ENCODE measurements at places on chromosomes 1 and 21.

DNA sequence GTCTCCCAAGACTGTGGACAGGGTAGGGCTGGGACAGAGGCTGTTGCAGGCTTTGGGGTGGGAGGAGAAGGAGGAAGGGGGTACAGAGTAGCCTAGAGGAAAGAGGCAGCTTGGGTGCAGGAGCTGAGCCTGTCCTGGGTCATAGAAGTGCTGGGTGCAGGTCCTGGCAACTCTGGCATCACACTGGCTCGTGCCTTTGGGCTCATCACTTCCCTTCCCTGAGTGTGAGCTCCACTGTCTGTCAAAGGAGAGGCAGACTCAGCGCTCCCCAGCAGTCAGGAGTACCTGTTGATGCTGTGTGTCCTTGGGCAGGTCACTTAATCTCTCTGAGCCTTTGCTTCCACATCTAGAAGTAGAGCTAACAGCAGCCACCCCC lies 157.1 kb downstream of the PTPRU start:
- no peak for DNase-seq

- DNase-seq, result no peak
These were observed 7.0 kb downstream of the MRPL9 start for GRCh38 chr1:151756291-151756690.

GRCh38 chr1:116514708-116515525 lies 55.9 kb downstream of the CD58 start:
- no peak for DNase-seq

DNA sequence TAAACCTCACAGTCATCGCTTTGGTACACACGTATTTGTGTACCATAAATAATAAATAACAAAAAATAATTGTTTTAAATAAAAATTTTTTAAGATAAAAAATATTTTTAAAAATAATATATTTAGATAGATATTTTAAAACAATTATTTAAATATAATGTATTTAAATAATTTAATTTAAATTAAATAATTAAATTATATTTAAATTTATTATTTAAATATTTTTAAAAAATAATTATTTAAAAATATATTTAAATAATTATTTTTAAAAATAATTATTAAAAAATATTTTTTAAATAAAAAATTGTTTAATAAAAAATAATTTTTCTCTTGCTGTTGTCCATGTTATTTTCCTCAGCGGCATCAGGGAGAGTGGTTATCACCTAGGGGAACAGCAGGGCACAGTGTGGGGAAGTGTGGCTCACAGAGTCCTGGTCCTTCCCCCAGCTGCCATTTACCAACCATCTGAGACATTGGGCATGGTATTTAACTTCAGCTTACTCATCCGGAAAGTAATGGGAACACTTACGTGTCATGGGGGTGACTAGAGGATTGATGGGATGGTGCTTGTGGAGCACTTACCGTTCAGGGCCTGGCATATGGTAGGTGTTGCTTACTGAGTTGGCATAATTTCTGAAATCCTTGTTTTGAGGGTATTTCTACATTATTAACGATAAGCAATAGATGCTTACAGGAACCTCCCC lies 92.9 kb upstream of the TSPAN2 start:
- DNase-seq, result no peak

DNA sequence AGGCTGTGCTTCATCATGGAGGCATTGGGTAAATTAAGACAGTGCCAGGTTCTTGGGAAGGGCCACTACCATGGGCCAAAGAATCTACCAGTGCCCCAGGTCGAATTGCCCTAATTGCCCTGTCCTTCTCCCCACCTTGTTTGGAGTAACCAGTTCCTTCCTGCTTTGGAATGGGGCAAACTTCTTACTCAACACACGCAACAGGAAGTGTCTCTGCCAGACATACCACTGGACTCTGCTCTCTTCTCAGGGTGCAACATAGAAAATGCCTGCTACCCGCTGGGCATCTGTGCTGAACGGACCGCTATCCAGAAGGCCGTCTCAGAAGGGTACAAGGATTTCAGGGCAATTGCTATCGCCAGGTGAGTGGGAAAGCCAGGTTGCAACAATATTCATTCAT lies 15.8 kb downstream of the CDA start:
- no peak for DNase-seq

- DNase-seq, result no peak
These were observed 51.4 kb upstream of the C8B start for GRCh38 chr1:57017200-57017599.

DNA sequence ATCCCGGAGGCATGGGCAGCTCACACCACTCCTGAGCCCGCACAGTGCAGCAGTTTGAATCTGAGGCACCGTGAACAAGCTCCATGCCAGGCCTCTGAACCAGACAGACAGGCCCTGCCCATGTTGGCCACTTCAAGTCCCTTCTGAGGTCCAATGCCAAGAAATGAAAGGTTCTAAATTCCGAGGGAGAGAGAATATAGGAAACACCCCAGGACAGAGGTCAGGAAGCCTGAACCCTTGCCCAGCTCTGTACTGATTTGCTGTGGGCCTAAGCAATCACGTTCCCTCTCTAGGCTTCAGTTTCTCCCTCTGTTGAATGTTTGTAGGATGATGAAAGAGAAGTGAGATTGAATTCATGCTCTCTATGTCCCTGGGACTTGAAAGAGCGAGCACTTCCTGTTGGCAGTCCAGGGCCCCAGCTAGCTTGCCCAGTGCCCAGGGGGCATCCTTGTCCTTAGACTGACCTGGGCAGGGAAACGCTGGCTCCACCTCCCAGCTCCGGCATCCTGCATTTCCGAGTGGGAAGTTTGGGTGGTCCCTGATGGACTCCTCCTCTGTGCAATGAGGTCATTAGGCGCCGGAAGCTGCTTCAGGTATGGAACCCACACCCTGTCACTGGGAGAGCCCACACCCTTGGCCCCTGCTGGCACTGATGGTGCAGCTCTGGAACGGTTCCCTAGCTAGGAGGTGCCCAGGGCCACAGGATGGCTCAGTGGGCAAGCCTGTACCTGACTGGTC lies 242.4 kb upstream of the TMEM51 start:
- no peak for DNase-seq

All from stimulated activated CD8-positive, alpha-beta memory T cell treated with anti-CD3 and anti-CD28 coated beads, Interleukin-15, amount 100 ng/mL, for 1 hour (primary cell).